ENCODE measurements at places on chromosomes 16 and 17.

- no peak for DNase-seq
Measured at GRCh38 chr16:67651847-67652246, 6.9 kb downstream of the CARMIL2 start.

DNA sequence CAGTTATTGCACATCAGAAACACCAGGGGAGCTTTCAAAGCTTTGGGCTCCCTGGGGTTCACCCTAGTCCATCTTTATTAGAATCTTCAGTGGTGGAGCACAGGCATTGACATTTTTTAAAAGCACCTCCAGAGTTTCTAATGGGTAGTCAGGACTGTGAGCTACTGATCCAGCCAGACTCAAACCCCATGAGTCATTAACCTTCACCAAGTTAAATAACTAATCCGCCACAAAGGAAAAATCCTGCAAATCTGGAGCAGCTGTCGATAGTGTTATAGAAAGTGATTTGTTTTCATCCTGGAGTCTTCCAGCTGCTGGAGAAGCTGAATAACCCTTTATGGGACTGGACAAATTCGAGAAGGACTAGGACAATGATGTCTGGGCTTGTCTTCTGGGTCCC, 93.2 kb upstream of the PIRT start:
- DNase-seq, result no peak

DNA sequence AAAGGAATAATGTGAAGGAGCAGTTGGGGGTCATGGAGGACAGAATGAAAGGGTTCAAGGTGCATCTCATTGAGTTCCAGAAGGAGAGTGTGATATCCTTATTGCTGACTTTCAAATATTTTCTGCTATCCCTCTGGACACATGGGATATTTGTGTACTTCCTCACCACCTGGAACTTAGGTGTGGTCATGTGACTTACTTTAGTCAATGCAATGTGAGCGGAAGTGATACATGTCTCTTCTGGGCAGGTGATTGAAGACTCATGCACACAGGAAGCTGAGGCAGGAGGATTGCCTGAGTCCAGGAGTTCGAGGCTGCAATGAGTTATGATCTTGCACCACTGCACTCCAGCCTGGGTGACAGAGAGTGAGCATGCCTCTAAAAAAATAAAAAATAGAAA, 36.7 kb upstream of the TANC2 start:
- no peak for DNase-seq

GRCh38 chr17:56319531-56319930, 166.3 kb downstream of the ANKFN1 start:
- no peak for DNase-seq

DNA sequence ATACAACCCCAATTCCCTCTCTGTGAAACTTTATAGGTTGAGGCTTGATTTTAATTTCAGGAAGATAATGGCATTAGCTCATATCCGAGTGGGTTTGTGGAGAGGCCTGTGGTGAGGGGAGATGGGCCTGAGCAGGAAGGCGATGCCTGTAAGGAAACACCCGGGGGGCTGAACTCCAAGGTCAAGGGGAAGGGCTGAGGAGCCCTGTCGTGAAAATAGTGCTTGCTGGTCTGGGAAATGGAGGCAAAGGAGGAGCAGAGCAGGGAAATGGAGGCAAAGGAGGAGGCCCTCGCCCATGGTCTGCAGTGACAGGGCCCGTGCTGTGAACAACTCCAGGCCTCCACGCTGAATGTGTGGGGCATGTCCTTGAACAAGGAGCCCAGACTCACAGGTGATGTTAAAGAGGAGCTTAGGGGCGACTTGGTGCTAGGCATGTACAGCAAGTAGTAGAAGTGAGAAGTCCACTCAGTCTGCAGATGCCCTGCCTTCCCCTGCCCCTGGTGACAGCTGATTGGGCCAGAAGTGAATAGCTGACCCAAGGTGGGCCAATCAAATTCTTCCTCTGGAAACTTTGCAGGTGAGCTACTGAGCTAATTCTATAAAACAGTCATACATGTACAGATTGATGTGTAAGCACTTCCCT, 38.1 kb downstream of the MRPS23 start:
- DNase-seq, result no peak

GRCh38 chr16:12343913-12344312, 367.4 kb downstream of the SNX29 start:
- DNase-seq, result no peak

- peak; percentile 61 for DNase-seq
Measured at GRCh38 chr17:78127239-78127887, 1.2 kb downstream of the TMC6 start.

- DNase-seq, result no peak
Measured at GRCh38 chr17:70615831-70616230, 446.5 kb downstream of the KCNJ2 start.

- DNase-seq, result no peak
Measured at GRCh38 chr16:71423865-71424264, 18.0 kb downstream of the TLE7 start.

DNA sequence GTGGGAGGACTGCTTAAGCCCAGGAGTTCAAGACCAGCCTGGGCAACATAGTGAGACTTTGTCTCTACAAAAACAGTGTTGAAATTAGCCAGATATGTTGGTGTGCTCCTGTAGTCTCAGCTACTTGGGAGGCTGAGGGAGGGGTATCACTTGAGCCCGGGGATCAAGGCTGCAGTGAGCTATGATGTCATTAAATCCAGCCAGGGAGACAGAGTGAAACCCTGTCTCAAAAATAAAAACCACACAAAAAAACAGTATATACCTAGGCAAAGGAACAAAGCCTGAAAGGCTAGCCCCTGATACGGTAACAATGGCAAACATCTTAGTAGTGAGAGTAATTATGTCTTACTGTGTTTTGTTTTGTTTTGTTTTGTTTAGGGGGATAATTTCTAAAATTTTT, 38.0 kb downstream of the TOM1L2 start:
- DNase-seq, result no peak

DNA sequence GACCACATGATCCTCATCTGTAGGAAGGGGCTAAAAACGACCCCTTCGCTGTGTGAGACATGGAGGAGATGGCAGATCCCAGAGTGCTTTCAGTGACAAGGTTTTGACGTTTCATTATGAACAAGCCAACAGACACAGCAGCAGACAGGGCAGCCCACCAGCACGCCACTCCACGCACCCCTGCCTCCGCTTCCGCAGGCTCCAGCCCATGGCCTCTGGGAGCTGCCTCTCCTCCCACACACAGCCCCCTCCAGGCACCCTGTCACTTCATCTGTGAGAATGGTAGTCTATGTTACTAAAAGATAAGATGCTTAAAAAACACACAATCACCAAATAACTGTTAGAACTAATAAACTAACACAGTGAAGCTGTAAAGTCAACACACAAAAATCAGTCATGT, 12.3 kb upstream of the ADCY7 start:
- no peak for DNase-seq

DNA sequence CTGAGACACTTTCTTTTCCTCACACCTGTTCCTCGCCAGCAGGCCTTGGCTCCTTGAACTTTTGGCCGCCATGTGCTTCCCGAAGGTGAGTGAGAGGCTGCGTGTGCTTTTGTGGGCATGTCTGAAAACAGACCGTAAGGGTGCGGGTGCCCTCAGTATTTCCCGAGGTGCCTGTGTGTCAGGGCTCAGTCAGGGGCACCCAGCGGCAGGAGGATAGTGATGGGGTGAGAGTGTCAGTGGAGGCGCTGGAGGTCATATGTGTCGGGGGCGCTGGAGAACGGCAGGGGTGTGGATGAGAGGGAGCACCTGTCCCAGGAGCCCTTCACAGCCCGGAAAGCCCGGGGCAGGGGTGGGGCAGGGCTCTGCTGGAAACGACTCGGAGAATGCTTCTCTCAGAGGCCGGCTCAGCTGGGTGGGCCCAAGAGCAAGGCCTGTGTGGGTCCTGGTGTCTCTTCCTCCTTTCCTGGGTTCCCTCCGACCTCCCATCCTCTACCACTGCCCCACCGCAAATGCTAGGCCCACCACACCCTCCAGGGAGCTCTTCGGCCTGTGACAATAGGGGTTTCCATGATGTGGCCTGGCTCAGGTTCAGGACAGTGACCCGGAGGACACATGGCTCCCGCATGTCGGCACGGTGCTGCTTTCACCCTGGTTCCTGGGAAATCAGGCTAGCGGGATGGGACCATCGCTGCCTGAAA, 451 bp downstream of the IL32 start:
- DNase-seq, result no peak

DNA sequence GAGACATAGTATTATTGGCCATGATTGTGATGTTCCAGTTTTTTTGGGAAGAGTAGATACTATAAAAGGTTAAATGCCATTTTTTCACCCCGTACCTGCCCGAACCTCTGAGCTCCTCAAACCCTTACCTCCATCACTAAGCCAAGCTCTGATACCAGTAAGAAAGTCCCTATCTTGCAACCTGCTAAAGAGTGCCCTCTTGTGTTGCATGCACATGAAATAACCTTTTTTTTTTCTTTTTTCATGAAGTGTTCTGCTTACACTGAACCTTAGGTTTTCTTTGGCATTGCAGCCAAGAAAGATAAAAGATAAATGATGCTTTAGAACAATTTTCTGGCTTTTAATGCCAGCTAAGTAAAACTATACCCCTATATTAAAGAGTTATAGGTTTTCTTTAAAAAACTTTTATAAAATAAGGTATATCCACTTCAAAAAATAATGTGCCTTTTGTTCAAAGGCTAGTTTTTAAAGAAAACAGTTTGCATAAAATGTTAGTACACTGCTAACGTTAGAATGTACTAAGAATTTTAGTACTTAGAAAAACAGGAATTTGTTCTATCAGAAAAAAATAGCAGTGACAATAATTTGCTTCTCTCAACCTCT, 295.3 kb upstream of the PMFBP1 start:
- DNase-seq, result no peak

GRCh38 chr17:79027925-79028491, 4.0 kb downstream of the C1QTNF1 start:
- DNase-seq, result no peak

- DNase-seq, result no peak
Measured at GRCh38 chr17:17170346-17170985, 35.7 kb downstream of the PLD6 start.

DNA sequence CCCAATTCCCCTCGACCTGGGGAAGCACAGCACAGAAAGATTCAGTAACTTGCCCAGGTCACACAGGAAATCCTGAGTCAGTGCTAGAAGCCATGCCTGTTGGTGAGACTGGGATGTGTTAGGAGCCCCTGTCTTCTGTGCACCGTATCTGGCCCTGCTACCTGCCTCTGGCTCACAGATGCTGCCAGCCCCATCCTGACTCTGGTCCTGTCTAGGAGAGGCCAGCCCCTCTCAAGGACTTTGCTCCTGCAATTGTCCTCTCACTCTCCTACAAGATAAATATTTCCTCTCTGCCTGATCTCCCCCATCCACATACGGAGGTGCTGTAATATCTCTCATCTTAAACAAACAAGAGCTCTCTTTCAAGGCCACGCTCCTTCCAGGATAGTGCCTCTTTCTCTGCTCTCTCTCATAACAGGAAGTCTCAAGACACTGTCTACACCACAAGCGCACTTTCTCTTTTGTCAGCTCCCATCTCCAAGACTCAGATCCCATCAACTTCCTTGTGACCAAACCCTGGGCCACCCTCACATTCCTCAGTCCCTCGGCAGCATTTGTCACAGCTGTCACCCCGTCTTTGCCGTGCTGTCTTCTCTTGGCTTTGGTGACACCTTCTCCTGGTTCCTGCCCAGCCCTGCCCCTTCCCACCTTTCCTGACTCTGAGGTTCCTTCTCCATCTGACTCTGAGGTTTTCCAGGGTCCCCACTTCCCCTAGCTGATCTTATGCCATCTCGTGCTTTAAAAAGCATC, 1.9 kb downstream of the SLC13A2 start:
- no peak for DNase-seq

DNA sequence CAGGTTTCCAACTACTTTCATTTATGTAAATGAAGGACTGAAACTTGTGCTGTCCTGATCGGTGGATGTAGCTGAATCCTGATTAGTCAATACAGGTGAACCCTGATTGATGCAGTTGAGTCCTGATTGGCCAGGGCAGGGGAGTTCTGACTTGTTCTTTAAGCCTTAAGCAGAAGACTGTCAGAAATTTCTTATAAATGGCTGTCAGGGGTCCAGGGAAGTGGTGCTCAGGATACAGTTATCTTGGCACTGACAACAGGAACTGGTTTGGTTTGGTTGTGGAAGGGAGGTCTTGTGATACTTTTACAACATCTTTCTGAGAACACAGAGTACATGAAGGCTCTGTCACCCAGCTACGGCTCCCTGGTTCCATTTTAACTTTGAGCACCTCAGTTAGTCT, 132.1 kb downstream of the KCNJ12 start:
- DNase-seq, result no peak

DNA sequence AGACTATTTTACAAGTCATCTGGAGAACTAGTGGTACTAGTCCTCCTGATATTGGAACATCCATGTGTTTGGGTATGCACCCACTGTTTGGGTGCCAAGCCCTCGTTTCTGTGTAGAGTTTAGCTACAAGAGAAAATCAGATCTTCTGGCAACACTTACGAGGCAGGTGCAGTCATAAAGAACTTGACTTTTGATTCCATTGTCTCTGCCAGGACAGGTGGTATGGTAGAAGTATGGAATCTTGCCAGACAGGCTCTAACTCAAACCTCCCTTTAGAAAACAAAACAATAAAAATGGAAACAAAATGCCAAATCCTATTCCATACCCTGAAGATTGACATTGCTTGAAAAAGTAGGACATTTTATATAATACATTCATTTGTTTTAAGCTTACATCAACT, 16.0 kb downstream of the RNF43 start:
- no peak for DNase-seq

DNA sequence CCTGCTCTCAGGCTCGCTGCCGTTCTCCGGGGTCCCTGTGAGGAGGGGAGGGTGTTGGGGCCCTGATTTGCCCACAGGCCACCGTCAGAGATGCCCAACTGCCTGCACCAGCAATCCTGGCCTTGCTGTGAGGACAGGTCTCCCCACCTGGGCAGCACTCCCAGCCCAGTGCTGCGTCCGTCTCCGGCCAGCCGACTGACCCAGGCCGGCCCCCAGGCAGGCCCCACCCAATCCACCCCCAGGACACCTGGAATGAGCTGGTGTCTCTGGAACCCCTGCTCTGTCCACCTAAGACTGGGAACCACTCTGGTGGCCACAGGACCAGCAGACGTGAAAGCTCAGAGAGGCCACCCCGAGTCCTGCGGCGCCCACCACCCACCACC, 20.1 kb downstream of the PKD1 start:
- DNase-seq, result no peak

DNA sequence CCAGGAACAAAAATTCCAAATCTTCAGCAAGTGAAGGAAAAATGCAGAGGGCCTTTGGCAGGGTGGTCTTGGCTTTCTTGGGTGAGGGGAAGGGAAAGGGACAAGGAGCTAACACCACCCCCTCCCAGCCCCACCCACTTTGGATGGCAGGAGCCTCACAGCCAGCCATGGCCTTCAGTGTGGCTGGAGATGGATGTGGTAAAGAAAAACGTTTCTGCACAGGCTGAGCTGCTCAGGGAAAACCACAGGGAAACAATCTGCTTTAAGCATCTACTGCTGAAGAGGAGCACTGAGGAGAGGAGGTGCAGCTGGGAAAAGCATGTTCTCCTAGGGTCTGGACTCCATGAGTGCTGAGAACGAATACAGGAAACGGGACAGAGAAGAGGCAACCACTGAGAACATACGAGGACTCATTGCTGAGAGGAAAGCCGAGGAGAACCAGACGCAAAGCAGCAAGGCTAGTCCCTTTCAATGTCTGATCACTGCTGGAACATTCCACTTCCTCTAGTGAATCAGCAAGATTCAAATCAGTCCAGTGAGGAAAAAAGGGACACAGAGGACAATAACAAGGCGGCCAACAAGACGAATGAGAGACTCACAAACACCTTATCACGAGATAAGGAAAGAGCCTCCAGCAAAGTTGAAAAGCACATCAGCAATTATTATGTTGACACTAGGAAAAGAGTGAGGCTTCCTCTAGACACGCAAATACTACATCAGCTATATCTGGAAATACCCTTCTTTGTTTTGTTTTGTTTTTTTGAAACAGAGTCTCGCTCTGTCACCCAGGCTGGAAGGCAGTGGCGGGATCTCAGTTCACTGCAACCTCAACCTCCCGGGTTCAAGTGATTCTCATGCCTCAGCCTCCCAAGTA, 41.7 kb downstream of the ZZEF1 start:
- no peak for DNase-seq

All from activated T-helper 1 cell treated with Interleukin-2 at 50 U/mL for 16 hours (primary cell).